ENCODE measurements at places on chromosomes 11 and 22.

GRCh38 chr11:102615077-102615893 is 9.8 kb downstream of the MMP20 start:
- no peak for DNase-seq

GRCh38 chr11:57698843-57699365 is 13.1 kb downstream of the MED19 start:
- no peak for DNase-seq

GRCh38 chr11:13465909-13466371 is 2.9 kb upstream of the BTBD10 start:
- DNase-seq: peak; percentile 30

DNA sequence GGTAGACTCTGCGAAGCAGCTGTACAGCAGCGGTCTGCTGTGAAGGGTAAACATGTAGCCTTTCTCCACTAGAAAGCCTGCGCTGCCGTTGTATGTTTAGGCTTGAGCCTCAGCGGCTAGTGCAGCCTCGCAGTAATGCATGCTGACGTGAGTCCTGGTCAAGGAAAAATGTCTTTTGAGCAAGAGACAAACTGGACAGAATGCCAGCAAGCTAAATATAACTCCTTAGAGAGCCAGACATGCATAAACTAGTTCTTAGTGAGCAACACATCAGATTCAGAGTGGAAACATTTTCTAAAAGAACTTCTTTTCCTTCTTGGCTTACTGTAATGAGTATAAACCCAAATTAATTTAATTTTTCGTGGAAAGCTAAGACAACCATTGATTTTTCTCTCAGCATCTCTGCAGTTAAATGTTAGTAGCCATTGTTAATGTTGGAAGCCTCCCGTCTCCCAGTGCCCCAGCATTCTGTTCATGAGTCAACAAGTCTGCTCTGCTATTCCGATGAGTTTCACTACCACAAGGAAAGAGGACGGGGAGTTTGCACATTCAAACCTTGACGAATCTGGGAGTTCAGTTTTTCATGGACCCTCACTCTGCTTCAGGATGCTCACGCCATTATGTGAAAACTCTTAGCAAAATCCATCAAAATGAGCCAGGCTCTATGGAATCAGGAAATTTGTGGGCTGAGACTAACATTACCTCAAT is 51.4 kb downstream of the JAM3 start:
- no peak for DNase-seq

DNA sequence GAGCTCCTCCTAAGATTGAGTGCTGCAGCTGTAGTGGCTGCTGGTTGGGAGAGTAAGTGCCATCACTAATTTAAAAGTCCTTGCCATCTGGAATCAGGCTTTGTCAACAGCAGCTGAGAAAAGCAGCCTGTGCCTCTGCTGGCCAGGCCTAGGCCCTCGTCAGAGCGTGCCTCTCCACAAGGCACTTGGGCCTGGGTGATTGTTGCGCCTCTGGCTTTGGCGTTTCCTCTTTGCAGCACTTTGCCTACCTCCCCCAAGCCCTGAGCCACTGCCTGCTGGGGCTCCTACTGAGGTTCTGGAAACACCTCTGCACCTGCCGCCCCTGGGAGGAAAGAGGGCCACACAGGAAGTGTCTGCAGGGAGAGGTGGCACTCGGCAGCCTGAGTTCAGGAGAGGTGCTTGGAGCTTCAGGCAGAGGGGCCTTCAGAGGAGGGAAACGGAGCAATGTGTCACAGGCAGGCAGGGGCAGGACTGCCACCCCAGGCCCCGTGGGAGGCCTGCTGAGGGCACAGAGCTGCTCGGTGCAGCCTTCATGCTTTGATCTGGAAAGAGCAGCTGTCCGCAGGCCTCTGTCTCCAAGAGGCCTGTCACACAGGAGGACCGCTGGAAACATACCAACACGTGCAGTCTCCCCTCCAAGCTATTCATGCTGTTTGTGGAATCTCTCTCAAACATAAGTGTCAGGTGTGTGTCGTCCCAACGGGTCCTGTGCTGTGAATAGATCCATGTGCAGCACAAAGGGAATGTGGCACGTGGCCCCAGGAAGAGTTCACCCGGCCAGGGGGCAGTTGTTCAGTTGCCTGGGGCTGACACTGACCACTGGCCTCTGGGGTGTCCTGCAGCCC is 61.5 kb upstream of the EMID1 start:
- peak; percentile 4 for DNase-seq

GRCh38 chr22:21651521-21652009 is 9.5 kb downstream of the SDF2L1 start:
- DNase-seq: no peak

DNA sequence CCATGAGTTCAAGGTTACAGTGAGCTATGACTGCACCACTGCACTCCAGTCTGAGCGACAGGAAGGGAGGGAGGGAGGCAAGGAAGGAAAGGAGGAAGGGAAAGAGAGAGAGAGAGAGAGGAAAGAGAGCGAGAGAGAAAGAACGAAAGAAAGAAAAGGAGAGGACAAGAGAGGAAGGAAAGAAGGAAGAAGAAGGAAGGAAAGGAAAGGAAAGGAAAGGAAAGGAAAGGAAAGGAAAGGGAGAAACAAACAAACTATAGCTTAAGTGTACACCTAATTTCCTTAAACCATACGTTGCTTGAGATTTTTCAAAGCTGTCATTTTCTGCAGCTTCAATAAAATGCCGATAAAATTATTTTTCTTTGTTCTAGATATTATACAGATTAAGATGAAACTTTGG is 80.2 kb upstream of the APOA1 start:
- no peak for DNase-seq

DNA sequence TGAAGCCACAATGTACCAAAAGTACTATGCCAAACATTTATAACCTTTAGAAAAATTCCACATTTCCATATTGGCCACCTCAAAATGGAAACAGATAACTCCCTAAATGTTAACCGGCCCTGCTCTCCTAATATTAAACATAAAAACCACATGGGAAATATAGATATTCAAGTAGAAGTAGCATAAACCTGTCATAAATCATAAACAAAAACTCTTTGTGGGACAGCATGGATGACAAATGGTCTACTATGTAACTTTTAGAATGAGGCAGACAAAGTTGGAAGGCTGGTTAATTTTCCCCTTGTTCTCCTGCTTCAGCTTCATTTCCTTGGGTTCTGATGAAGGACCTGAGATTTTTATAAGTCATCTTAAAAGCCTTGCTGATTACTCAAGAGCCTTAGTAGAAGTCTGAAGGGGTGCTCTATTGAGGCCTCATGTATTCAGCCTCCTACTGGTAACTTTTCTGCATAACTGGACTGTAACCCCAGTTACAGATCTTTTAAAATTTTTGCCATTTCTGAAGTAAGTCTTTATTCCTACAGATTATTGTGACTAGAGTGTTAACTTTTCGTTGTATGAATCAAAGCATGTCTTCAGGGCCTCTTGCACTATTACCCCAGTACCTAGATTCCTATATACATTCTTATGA is 116.4 kb downstream of the STIM1 start:
- DNase-seq: no peak

GRCh38 chr11:14026961-14027360 is 64.4 kb downstream of the SPON1 start:
- no peak for DNase-seq

GRCh38 chr11:116107229-116107628 is 603.0 kb upstream of the CADM1 start:
- DNase-seq: no peak

GRCh38 chr22:36964106-36964505 is 50.7 kb downstream of the CSF2RB start:
- no peak for DNase-seq

DNA sequence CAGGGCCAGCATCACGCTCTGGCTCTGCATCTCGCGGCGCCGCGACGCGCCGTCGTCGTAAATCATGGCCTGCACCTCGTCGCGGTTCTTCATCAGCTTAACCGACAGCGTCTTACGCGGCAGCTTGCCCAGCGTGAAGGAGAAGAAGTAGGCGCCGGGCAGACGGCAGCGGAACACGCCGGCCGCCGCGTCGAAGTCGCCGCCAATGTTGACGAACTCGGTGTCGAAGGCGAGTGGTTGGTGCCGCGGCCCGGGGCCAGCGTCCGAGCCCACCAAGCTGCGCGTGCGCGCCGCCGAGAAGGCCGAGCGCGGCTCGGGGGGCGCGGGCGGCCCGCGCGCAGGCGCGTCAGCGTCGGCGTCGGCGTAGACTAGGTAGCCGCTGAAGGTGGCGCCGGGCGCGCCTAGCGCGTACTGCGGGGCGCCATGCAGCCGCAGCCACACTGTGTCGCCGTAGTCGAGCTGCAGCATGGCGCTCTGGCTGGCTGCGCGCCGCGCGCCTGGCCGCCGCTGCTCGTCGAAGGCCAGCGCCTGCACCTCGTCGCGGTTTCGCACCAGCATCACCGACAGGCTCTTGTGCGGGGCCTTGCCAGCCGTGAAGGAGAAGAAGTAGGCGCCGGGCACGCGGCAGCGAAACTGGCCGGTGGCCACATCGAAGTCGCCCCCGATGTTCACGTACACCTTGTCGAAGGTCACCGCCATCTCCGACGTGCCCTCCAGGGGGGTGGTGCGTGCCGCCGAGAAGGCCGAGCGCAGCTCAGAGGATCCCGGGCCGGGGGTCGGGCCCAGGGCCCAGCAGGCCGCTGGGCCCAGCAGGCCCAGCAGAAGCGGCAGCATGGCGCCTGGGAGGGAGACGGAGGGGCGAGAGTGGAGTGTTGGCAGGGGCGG is 3.7 kb downstream of the FAM180B start:
- DNase-seq: no peak

DNA sequence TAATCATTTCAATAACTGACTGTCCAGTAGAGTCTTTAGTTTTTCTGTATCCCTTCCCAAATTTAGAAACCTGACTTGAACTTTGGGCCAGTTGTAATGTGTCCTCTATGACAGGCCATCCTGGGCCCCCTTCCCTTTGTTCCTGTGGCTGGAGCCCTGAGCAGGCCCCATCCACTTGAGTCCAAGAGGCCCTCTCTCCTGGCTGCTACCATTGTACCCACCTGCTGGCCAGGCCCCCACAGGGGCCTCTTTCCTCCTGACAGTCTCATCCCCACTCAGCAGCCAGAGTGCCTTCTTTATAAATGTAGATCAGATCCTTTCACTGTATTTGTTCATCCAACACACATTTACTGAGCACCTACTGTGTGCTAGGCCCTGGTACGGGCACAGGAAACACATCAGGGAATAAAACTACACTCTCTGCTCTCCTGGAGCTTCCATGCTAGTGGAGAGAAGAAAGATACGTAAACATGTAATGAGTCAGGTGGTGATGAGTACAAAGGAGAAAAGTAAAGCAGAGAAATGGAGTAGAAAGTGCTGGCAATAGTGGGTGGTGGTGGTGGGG is 2.7 kb upstream of the LRP5 start:
- no peak for DNase-seq
